Neural progenitor cell (in vitro differentiated cells): ENCODE measurements at places on chromosomes 3 and 15.

- DNase-seq, result no peak
These were observed 41.5 kb downstream of the STRIT1 start for GRCh38 chr3:155252021-155252420.

DNA sequence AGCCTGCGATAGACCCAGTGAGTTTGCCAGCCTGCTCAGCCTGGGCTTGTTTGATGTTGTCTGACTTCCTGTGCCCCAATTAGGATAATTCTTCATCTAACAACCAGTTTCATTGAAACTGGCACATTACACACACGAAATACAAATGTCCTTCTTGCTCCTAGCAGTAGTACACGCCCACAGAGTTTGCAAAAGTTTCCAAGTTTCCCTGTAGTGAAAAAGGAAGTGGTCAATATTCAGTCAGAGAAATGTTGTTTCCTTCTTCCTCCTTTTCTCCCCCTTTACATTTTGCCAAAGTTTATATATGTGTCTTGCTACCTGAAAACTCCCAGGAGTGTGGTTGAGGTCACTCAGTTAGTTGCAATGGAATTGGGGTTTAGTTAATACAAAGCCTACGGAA is 58.4 kb upstream of the LRTM1 start:
- no peak for DNase-seq

GRCh38 chr3:172104471-172105072 is 65.2 kb downstream of the FNDC3B start:
- peak; percentile 68 for DNase-seq

DNA sequence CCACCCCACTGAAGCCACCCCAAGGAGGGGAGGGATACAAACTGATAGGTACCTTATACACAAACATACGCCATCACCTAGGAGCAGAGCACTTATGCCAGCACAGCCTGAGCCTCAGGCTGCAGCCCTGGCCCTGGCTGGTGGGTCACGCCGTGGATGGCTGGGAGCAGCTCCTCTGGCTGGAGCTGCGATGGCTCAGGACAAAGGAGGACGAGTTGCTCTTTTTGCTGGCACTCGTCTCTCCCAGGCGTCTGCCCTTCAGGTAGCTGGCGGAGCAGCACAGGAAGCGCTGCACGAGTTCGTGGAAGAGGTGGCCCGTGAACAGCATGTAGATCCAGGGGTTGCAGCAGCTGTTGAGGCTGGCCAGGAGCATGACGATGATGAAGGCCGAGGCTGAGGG is 16.6 kb downstream of the OXTR start:
- no peak for DNase-seq

GRCh38 chr15:78237146-78237545 is 2.8 kb upstream of the ACSBG1 start:
- DNase-seq, result no peak

DNA sequence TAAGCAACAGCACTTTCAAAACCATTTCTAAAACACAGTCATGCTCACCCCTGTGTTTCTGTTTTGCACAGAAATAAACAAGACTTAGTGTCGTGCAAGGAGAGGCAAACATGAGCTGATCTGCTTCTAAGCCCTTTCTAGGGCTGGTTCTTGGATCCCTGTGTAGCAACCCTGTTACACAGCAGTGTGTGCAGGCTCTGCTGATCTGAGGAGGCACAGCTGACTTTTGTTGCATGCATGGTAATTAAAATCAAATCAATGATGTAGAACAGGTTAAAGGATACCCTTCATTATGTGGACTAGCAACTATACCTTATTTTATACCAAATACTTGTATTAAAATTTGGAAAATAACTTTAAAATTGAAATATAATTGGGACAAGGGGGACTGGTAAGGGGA is 234.8 kb downstream of the PDZRN3 start:
- DNase-seq, result no peak

GRCh38 chr3:128195802-128196201 is 42.5 kb downstream of the EEFSEC start:
- no peak for DNase-seq

DNA sequence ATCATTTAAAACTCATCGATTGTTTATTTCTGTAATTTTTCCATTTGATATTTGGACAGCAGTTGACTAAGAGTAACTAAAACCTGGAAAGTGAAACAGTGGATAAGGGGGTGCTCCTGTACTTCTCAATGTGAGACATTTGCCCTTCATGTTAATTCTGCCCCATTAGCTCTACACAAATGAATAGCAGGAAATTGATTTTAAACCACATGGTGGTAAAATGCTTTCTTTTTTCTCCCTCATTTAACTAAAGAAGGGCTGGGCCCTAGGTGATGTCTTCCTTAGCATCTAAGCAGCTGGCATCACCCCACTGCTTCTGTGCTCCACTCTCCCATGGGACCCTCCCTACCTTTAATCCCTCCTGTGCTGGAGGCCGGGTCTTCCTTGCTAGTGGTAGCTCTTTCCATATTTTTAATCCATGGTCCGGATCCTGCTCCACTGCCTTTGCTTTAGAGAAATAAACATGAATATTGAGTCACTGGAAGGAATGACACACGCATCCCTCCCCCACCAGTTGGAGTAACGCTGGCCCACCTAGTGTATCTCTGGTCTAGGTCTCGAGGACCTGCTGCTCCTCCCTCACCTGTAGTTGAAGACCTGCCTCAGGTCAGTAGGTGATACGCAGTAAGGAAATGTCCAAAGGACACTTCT is 30.2 kb upstream of the LAMP3 start:
- DNase-seq, result no peak

- DNase-seq, result no peak
These were observed 97.4 kb upstream of the RBMS3 start for GRCh38 chr3:29183346-29184087.

GRCh38 chr3:128555098-128555825 is 62.3 kb upstream of the GATA2 start:
- DNase-seq, result peak; percentile 43

- no peak for DNase-seq
These were observed 62.0 kb downstream of the PLD1 start for GRCh38 chr3:171748064-171748924.

GRCh38 chr15:29570948-29571791 is 251.1 kb downstream of the TJP1 start:
- DNase-seq, result peak; percentile 90

DNA sequence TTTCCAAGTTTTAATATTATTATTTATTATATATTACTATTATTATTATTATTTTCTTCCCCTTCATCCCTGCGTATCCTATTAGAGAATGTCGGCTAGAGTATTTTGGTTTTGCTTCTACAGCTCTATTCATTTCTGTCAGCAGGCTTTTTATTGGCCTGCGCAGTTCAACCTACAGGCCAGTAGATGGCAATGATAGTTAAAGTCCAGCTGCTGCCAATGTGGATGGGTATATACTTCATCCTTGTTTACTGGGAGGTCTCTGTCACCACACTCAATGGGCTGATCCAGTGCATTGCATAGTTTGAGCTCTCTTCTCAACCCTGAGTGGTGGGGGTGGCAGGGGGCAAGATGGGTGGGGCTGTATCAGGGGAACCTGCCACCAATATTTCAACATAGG is 799.8 kb downstream of the NSUN3 start:
- DNase-seq, result peak; percentile 47

GRCh38 chr3:166422556-166422955 is 585.3 kb upstream of the BCHE start:
- DNase-seq, result no peak

GRCh38 chr3:155488671-155489070 is 195.2 kb upstream of the STRIT1 start:
- DNase-seq, result no peak

DNA sequence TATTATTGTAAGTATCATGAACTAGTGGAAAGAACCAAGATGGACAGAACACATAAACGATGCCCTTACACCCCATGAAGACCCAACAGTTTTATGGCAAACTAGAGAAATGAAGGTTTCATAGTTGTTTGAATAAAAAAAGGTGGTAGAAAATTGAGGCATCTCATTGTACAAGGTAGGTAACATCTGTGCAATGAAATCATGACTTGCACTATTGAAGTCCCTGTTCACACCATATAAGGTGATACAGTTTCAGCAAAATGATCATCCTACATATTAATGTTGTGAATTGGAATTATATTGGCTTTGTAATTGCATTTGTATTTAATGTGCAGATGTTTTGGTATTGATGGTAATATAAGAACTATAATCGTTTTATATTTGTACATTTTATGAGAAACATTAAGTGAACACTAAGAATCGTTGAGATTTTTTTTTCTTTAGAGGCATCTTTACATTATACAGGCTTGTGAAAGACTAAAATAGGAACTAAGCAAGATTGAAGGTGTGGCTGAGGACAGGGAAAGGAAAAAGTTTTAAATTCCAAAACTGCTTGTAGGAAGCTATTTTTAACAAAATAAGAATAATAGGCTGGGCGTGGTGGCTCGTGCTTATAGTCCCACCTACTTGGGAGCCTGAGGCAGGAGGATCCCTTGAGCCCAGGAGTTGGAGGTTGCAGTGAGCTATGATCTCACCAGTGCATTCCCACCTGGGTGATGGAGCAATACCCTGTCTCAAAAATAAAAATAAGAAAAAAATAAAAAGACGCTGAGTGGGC is 48.5 kb downstream of the CGNL1 start:
- DNase-seq, result no peak

DNA sequence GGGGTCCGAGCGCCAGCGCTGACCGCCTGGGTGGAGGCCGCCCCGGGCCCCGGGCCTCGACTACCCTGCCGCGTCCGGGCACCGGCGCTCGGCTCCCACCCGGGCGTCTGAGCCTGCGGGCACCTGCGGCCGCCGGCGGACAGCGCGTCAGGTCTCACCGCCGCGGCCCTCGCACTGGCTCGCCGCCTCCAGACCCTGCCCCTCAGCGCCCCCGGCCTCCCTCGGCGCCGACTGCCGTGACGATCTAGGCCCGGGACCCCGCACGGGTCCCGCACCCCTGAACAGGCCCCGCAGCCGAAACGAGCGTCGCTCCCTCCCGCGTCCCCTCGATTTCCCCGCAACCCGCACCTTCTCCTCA is 297 bp downstream of the PRC1 start:
- peak; percentile 59 for DNase-seq

DNA sequence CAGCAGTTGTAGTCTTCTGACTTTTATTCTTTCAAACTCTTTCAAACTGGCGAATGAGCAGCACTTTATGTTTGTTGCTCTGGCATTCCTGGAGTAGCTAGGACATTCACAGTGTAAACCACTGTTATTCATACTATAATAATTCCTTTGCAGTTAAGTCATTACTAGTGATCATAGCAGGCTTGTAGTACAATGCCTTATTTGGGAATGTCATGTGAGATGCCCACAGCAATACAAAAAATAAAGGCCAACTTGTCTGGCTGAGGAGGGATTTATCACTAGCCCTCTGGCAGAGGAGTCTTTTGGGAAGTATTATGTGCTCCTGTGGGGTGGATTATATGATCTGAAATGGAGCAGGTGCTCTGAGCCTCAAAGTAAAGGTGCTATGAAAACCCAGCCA is 197.2 kb downstream of the VGLL3 start:
- peak; percentile 26 for DNase-seq

DNA sequence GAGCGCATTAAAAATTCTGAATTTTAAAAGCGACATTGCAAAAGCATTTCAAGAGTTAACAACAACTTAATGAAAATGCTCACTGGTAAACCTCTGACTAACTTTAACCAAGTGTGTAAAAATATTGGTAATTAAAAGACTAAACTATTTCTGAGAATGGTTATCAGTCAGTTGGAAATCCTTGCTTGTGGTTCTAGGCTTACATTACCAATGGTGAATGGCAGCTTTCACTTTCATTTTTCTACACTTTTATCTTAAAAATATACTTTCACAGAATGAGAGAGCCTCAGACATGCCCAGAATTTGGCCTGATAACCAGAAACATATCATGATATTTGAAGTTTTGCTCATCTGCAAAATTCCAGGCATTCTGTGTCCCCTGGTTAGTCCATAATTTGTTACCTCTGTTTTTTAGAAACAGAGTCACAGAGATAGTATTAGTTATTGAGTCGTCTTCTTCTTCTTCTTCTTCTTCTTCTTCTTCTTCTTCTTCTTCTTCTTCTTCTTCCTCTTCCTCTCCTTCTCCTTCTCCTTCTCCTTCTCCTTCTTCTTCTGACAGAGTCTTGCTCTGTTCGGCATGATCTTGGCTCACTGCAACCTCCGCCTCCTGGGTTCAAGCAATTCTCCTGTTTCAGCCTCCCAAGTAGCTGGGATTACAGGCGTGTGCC is 5.5 kb upstream of the RNF111 start:
- DNase-seq, result no peak

DNA sequence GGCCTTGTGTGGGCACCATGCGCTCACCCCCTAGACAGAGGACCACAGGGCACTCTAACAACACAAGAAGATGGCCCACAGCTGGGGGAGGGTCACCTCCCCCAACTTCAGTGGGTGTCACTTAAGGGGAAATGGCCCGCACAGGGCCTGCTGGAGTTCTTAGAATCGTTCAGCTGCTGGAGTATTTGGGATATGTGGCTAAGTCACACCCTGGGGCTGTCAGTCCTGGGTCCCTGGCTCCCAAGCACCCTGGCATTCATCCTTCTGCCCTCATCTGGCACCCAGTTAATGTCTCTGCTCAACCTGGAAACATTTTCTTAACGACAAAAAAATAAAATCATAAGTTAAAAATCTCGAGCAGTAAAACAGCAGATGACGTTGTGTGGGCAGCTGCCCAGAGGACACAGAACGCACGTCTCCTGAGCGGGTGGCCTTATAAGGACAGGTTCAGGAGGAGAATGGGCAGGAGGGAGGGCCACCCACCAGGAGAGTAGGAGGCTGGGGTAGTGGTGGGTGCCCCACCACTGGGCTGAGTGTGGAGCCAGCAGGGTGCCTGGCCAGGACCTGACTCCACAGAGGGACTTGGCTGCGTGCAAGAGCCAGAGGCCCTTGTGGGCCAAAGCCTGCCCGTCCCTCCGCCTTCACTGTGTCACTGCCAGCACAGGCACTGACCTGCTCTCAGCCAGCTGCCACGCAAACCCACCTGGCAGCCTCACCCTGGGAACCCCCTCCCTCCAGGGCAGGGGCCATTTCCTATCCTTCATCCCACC is 11.5 kb downstream of the KBTBD13 start:
- no peak for DNase-seq

DNA sequence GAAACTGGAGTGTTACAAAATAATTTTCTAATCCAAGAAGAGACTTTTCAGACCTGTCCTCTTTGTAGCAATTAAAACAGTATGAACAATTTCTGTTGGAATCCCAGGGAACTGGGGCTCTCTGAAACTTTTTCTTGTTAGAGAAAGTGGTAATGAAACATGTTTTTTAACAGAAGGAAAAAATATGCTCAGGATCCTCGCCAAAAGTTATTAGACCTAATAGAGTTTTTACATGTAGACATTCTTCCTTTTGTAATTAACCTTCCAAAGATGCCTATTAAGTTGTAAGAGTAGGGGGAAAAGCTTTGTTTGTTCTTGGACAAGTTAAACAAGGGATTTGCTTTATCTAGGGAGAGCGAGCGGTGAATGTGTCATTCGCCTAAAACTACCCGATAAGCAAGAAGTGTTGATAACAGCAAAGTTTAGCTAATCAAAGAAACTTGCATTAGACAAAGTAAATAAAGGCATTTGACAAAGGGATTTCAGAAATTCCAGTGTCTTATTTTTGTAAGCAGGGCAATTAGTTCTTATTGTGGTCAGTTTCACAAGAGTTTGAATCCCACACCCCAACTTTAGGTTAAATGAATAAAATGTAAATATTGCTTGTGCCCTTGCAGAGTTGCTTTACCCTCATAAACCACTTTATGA is 2.3 kb downstream of the RARB start:
- DNase-seq, result no peak

GRCh38 chr3:184037816-184038215 is 6.3 kb downstream of the HTR3D start:
- DNase-seq, result no peak

GRCh38 chr15:40511093-40511471 is 40.3 kb downstream of the CHST14 start:
- no peak for DNase-seq
